ENCODE measurements at places on chromosomes 1 and 21.

DNA sequence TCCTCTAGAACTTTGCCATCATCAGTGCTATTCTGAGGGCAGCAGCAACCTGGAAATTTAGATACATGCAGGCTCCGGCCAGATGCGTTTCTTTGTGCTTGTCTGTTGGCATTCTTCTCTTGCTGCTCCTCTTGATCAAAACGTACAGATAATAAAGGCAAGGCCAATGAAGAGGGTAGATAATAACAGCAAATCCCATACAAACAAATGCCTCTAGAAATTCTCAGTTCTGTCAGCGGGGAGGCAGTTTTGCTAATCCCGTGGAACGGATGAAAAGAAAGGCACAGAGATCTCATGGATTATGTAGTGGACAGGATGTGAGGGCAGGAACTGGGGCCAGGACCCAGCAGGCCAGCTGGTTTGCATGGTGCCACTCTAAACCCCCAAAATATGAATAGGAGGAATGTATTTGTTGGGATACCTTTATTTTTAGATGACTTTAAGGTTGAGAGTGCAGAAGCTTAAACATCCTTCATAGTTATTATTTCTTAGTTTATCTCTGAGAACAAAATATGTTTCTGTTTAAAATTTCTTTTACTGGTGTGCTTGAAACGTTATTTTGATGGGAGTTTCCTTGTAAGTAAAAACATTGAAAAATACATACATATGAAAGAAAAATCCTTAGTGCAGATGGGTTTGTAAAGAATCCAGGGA lies 1.5 kb downstream of the ITSN1 start:
- no peak for DNase-seq

DNA sequence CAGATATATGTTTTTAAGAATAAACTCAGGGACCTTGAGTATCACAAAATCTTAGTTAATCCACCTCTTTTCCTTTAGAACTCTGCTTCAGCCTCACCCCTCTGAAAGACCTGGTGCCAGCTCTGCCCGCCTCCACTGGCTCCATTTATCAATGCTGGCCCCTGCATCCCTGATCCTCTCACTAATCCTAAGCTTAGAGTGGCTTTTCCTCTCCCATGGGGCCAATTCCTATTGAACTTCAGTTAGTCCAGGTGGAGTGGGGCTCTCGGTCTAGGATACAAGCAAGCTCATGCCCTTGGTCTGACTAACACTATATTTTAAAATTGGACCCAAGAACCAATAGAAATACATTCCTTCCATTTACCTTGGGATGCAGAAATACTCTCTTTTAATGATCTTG lies 87.0 kb downstream of the RGS7 start:
- DNase-seq: no peak

GRCh38 chr1:214842856-214843255 lies 239.7 kb upstream of the KCNK2 start:
- no peak for DNase-seq

- DNase-seq: no peak
Observed at GRCh38 chr1:87972811-87973210, 644.1 kb downstream of the LMO4 start.

GRCh38 chr1:226449823-226450222 lies 41.9 kb upstream of the PARP1 start:
- DNase-seq: no peak

GRCh38 chr1:27492796-27493195 lies 2.8 kb upstream of the WASF2 start:
- no peak for DNase-seq

GRCh38 chr1:115630342-115630741 lies 11.4 kb upstream of the VANGL1 start:
- no peak for DNase-seq

GRCh38 chr1:176559878-176560277 lies 96.9 kb downstream of the PAPPA2 start:
- peak; percentile 26 for DNase-seq

- no peak for DNase-seq
Observed at GRCh38 chr1:23810818-23811540, 10.4 kb upstream of the GALE start.

DNA sequence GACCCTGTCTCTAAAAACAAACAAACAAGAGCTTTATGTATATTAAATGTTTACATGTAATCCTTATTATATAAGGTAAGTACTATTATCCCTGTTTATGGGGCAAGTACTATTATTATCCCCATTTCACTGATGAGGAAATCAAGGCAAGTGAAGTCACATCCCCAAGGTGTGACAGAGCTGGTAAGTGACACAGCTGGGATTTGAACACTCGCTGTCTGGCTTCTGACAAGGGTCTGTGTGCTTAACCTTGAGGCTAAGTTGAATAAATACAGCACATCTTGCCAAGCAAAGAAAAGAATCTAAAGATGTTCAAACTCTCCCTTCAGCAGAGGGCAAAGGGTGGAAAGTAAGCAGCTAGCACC lies 167.9 kb upstream of the IRF2BP2 start:
- DNase-seq: no peak

- DNase-seq: no peak
Observed at GRCh38 chr1:183277821-183278738, 92.0 kb downstream of the LAMC2 start.

DNA sequence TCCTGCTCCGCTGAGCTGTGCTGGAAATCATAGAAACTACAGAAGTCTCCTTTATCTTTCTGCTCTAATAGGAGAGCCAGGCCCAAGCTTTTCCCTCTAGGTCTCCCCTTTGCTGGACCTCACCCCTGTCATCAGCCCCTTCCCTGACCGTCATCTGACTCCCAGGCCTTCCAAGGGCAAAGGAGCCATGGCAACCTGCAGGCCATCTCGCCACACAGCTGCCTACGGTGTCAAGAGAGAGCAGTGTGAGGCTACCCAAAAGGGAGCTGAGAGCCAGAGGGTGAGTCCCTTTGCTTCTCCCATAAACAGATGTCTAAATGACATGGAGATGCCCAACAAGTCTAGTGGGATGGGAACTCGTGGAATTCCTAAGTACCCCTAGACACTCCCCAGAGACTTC lies 37.6 kb upstream of the DIPK1A start:
- DNase-seq: no peak

DNA sequence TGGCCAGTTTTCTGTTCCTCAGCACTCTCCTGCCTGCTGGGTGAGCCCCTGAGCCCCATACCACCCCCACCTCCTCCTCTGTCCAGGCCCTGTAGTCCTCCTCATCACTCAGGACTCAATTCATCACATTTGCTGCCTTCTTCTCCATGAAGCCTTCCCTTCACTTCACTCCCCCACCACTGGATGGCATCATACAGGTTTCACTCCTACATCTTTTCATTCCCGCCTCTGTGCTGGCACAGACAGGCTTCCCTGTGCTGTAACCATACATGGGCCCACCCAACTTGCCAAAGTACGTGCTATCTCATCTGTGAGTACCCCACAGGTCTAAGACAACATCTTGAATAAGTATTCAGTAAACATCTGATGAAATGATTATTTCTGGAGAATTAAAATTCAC lies 56.9 kb downstream of the SLC45A1 start:
- DNase-seq: no peak

GRCh38 chr1:153933430-153933829 lies 10.7 kb upstream of the GATAD2B start:
- no peak for DNase-seq

DNA sequence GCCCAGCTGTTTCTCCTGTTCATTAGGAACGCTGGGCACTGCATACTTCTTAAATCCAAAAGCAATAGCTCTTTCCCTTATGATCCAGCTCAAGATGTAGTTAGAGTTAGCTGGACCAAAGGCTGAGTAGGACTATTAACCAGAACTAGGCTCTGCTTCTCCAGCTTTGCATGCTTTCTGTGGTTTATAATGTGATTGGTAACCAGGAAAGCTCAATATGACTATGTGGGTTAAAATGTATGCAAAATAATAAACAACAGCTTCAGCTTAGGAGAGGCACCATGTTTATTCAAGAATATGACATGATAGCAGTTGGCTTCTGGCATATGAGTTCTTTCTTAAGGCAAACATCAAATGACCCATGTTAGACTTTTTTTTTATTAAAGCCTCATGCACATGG lies 73.8 kb downstream of the LYPLAL1 start:
- DNase-seq: no peak

GRCh38 chr1:12541274-12542137 lies 76.5 kb downstream of the DHRS3 start:
- DNase-seq: peak; percentile 73

GRCh38 chr1:167567663-167568062 lies 14.1 kb upstream of the CREG1 start:
- DNase-seq: no peak

DNA sequence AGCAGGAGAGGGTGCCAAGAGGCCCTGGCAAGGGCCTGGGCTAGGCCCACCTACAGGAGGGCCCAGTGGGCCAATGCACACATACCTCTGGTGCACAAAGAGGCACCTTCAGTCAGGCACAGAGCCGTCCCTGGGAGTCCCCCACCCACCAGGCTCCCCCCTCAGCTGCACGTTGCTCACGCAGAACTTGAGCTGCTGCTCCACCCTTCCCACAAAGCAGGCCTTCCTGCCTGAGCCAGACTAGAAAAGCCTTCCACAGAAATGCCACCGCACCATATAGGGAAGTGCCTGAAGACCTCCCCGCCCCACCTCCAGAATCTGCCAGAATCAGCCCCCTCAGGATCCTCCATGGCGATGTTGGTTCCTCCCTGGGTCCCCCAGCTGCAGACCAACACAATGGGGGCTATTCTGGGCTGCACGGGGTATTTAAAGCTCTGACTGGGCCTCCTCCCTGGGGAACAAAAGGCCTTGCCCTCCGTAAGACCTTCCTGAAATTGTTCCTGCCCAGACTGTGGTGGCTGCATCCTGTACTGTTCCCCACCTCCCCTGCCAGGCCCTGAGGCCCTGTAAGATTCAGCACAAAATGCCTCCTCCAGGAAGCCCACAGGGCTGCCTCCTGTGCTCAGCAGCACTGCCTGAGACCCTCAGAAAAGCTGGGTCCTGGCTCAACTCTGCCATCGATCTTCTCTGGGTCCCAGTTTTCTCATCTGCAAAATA lies 27.2 kb downstream of the HSPG2 start:
- DNase-seq: peak; percentile 84

DNA sequence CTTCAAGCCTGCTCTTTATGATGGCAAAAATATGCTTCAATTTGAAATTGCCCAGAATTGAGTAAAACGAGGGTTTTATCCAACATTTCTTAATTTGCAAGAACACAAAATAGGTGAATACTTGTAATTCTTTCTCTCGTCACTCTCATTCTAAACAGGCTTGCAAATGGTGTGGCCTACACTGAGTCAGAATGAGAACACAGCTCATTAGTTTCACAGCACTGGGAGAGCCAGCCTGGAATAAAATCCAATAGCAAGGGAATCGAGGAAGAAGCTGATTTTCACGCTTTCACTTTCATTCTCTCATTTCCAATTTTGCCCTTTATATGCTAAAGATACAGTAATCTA lies 537.5 kb downstream of the LTN1 start:
- DNase-seq: no peak

GRCh38 chr1:233293556-233294446 lies 1.7 kb downstream of the PCNX2 start:
- DNase-seq: no peak

- DNase-seq: no peak
Observed at GRCh38 chr1:152735648-152736047, 22.2 kb upstream of the KPRP start.

- DNase-seq: peak; percentile 16
Observed at GRCh38 chr1:227901906-227902640, 45.7 kb downstream of the WNT9A start.

- peak; percentile 55 for DNase-seq
Observed at GRCh38 chr1:184635980-184636431, 118.7 kb downstream of the EDEM3 start.

GRCh38 chr1:36951292-36951750 lies 83.0 kb downstream of the GRIK3 start:
- DNase-seq: no peak

Data from left ventricle myocardium superior (tissue), 1 donor.